ENCODE measurements at places on chromosomes 2 and 18. TPM values are rescaled to one million over a fixed set of nuclear protein-coding genes. Genes with fewer than 3 reads are reported as not detected.

Gene STARD6
- total RNA-seq: not detected

DNA sequence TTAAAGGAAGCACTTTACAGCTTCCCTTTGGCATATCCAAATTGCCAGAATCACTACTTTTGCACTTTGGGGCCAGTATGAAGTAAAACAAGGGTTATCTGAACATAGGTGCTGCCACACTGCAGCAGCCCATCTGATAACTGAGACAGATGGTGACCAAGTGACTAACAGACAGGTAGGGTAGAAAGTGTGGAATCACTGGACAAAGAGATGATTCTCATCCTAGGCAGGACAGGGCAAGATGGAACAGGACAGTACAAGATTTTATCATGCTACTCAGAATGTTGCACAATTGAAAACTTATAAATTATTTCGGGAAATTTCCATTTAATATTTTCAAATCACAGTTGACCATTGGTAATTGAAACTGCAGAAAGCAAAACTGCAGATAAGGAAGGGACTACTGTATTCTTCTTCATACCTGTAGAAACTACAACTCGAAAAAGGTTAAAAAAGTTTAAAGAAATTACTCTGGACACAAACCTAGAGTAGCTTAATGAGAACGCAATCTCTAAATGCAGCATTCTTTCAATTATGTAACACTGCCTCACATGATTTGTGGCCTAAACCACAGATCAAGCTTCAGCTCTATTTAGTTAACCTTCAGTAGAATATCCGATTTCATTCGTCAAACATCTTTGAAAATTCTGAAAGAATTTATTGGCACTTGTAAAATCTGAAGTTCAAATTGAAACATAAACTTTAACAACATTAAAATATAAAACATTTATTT lies 31.4 kb downstream of the HEATR5B start:
- no peak for DNase-seq
- H3K27me3 ChIP-seq: no peaks in the 10 kb centered on the region
- H3K27ac ChIP-seq: no peak overlapping the region
- H3K36me3 ChIP-seq: peaks cover 48% of the 10 kb centered on the region
- H3K4me1 ChIP-seq: peaks cover 11% of the 10 kb centered on the region

Gene FTCDNL1
- 0.94 TPM for total RNA-seq

Gene NYAP2
- not detected for total RNA-seq

Gene ESPNL
- total RNA-seq: 1.0 TPM

Gene KATNAL2
- 14.5 TPM for total RNA-seq

- H3K27ac ChIP-seq: no peak overlapping the region
- H3K4me1 ChIP-seq: no peaks in the 10 kb centered on the region
- H3K36me3 ChIP-seq: no peaks in the 10 kb centered on the region
- no peaks in the 10 kb centered on the region for H3K27me3 ChIP-seq
- DNase-seq: no peak
Observed at GRCh38 chr2:162017233-162017632, 56.8 kb downstream of the DPP4 start.

Gene CD207
- not detected for total RNA-seq

Gene IL36G
- not detected for total RNA-seq

- no peaks in the 10 kb centered on the region for H3K27me3 ChIP-seq
- peaks cover 30% of the 10 kb centered on the region for H3K36me3 ChIP-seq
- H3K27ac ChIP-seq: no peak overlapping the region
- peak; percentile 21 for DNase-seq
Observed at GRCh38 chr2:219183151-219183772, 5.2 kb downstream of the RETREG2 start.

Gene CFAP65
- total RNA-seq: 0.11 TPM

GRCh38 chr18:76963936-76964335 lies 141.6 kb downstream of the ZNF236 start:
- H3K36me3 ChIP-seq: peaks cover 23% of the 10 kb centered on the region
- no peaks in the 10 kb centered on the region for H3K27me3 ChIP-seq
- no peak overlapping the region for H3K4me3 ChIP-seq
- H3K27ac ChIP-seq: peak overlapping the region; percentile 87
- H3K4me1 ChIP-seq: peaks cover 56% of the 10 kb centered on the region
- DNase-seq: no peak

DNA sequence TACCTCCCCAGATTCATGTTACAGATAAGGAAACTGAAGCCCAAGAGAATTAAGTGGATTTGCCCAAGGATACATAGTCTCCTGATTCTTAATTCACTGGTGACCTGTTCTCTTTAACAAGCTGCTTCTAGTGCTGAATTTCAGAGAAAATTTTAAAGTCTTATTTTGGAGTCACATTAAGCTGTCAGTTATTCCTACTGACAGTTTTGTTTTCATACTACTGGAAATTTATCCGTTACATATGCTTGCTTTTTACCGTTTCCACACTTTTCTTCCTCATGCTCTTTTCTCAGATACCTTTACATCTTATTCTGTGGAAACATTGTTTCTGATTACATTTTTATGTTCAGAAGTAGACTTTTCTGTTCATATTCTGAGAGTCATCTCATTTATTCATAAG lies 1.3 kb downstream of the MOB4 start:
- H3K4me1 ChIP-seq: peaks cover 28% of the 10 kb centered on the region
- peak overlapping the region; percentile 40 for H3K27ac ChIP-seq

DNA sequence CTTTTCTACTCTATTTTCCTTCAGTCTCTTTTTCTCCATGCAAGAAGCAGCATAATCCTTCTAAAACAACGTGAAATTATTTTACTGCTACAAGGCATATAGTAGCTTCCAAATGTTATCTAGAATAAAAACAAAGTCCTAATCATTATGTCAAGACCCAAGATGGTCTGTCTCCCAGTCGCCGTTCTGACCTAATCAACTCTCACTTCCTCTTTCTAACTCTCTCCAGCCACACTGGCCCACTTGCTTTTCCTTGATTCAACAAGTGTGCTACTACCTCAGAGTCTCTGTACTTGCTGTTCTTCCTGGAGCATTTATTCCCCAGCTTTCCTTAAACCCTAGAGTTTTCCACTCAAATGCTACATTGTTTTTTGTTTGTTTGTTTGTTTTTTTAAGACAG lies 1491.2 kb downstream of the LRP1B start:
- H3K4me1 ChIP-seq: no peaks in the 10 kb centered on the region
- DNase-seq: peak; percentile 45
- H3K27me3 ChIP-seq: no peaks in the 10 kb centered on the region
- H3K4me3 ChIP-seq: no peak overlapping the region
- no peak overlapping the region for H3K27ac ChIP-seq
- H3K36me3 ChIP-seq: no peaks in the 10 kb centered on the region

Gene ATP6V1C2
- not detected for total RNA-seq

- no peaks in the 10 kb centered on the region for H3K36me3 ChIP-seq
- H3K4me3 ChIP-seq: no peak overlapping the region
- DNase-seq: no peak
- H3K27ac ChIP-seq: no peak overlapping the region
- H3K4me1 ChIP-seq: no peaks in the 10 kb centered on the region
Observed at GRCh38 chr2:103293742-103294077, 531.9 kb downstream of the TMEM182 start.

DNA sequence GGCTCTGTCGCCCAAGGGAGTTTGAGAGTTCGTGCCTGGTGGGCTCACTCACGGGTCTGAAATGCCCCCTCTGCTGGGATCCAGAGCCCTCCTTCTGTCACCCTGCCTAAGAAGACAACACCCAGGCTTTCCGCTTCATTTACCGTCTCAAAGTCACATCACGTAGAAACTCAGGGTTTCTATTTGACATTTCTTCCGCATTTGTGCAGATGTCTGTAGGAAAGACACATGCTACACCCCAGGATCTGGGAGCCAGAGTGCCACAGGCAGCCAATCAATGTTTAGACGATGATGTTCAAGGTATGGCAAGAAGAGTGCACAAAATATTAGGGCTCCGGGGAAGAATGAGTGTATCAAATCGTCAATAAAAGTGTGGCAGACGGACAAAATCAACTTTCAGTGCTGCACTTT lies 24.4 kb upstream of the ACKR3 start:
- H3K4me3 ChIP-seq: peak overlapping the region; percentile 1
- no peaks in the 10 kb centered on the region for H3K36me3 ChIP-seq
- no peak overlapping the region for H3K27ac ChIP-seq
- H3K4me1 ChIP-seq: peaks cover 15% of the 10 kb centered on the region

DNA sequence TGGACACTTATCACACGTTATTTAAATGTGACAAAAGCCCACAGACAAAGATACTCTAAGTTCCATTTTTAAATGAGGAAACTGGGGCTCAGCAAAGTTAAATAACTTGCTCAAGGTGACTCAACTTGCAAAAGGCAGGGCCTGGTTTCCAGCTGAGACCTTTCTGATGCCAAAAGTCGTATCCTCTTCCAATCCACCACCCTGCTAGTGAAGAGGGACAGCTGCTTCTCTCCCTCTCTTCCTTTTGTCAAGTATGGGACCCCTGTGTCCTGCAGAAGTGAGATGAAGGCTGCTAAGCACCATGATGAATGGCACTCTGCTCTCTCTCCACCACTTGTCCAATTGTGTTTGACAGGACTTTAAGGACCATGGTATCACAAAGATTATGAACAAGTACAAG lies 140.9 kb downstream of the DYM start:
- no peak overlapping the region for H3K27ac ChIP-seq
- no peaks in the 10 kb centered on the region for H3K27me3 ChIP-seq
- DNase-seq: no peak
- no peaks in the 10 kb centered on the region for H3K4me1 ChIP-seq
- H3K36me3 ChIP-seq: no peaks in the 10 kb centered on the region
- no peak overlapping the region for H3K4me3 ChIP-seq

DNA sequence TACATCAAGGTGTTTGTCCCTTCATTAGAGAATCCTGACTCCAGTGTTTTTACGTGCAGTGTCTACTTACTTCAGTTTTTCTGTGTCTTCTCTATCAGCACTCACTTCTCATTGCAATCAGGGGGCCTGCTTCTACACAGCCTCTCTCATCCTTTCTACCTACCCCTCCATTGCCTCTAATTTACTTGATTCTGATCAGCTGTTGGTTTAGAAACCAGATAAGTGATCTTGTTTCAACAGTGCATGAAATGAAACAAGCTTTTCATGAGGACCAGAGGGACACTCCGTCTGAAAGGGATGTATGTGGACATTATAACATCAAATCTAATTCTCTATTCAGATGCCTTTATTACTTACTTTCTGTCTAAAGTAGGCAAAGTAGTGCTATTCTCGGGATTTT lies 136.9 kb downstream of the PRKCE start:
- H3K4me3 ChIP-seq: no peak overlapping the region
- H3K4me1 ChIP-seq: peaks cover 77% of the 10 kb centered on the region
- DNase-seq: no peak
- peak overlapping the region; percentile 65 for H3K27ac ChIP-seq
- no peaks in the 10 kb centered on the region for H3K36me3 ChIP-seq
- H3K27me3 ChIP-seq: no peaks in the 10 kb centered on the region

GRCh38 chr2:236166796-236167296 lies 1.3 kb downstream of the GBX2 start:
- H3K4me1 ChIP-seq: no peaks in the 10 kb centered on the region
- no peaks in the 10 kb centered on the region for H3K36me3 ChIP-seq
- no peaks in the 10 kb centered on the region for H3K27me3 ChIP-seq
- DNase-seq: no peak
- H3K4me3 ChIP-seq: no peak overlapping the region

DNA sequence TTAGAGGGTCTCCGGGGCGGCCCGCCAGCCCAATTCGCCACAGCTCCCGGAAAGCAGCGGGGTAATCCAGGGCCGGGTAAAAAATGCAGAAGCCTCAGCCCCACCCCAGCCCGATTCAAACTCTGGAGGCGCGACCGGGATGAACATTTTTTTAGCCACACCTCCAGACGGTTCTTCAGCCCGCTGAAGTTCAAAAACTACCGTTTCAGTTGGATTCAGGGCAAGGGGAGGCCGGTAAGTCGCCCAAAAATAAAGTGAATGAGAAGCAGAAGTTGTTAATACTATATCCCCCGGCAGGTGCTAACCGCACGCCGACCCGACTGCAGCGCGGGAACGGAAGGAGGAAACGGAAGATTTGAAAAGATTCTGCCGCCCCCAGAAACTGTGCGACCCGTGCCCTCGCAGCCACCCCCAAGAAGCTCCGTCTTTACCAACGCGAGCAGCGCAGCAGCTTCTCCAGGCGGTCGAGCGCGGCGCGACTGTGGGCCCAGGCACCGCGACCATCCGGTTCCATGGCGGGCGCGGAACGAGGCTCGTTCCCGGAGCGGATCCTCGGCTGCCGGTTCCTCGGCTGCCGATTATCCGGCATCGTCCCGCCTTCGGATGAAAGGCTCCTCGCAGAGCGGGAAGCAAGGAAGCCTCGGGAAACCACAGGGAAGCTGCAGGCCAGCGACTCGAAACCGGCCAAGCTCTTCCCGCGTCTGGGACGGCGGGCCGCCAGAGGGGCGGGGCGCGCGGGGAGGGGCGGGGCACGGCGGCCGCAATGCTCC lies at the start of gene BARD1:
Gene BARD1, minus strand, starts transcription at position 703 of the 770 bp plus-strand sequence. Its CDS starts 114 bp downstream, at position 589.
- H3K36me3 ChIP-seq: peaks cover 20% of the 10 kb centered on the region
- DNase-seq: peak; percentile 82
- peaks cover 43% of the 10 kb centered on the region for H3K4me1 ChIP-seq
- H3K27ac ChIP-seq: peak within 1 kb of the TSS; percentile 91
- H3K27me3 ChIP-seq: no peaks in the 10 kb centered on the region
- H3K4me3 ChIP-seq: peak within 1 kb of the TSS; percentile 91

DNA sequence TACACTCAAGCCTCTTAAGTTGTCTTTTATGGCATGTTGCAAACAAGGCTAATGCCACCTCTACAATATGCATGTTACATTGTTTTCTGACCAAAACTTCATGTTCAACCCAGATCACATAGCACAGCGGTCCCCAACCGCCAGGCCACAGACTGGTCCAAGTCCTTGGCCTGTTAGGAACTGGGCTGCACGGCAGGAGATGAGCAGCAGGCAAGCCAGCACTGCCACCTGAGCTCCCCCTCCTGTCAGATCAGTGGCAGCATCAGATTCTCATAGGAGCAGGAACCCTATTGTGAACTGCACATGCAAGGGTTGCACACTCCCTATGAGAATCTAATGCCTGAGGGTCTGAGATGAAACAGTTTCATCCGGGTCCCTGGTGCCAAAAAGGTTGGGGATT lies 324.8 kb upstream of the CHAC2 start:
- peak overlapping the region; percentile 72 for H3K27ac ChIP-seq
- no peaks in the 10 kb centered on the region for H3K27me3 ChIP-seq
- H3K4me3 ChIP-seq: no peak overlapping the region
- H3K36me3 ChIP-seq: no peaks in the 10 kb centered on the region

Gene CENPA
- 21.1 TPM for total RNA-seq
